ENCODE measurements at places on chromosomes 7 and 10.

GRCh38 chr7:85630904-85631600, 444.2 kb upstream of the SEMA3D start:
- DNase-seq = peak; percentile 1

- no peak for DNase-seq
These were observed 30.0 kb downstream of the DOCK4 start for GRCh38 chr7:112176241-112176640.

- DNase-seq = peak; percentile 18
These were observed 40.1 kb downstream of the IQUB start for GRCh38 chr7:123494193-123494796.

DNA sequence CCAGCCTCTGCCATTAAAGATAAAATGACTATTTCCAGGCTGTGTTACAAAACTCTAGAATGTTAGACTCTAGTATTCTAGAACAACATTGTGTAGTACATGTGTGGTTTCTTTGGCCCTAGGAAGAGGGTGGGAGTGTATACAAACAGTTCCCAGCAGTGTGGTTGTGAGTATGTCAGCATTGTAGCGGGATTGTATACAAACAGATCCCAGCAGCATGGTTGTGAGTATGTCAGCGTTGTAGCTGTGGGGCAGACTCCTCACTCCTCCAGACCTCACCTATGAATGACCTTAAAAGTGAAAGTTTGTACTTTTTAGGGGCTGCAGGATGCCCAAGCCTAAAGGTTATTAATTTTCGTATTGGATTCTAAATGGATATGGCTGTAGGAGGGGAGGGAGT, 6.9 kb upstream of the ACSL5 start:
- DNase-seq = no peak

- no peak for DNase-seq
These were observed 124.7 kb downstream of the ZNF248 start for GRCh38 chr10:37732685-37733084.

DNA sequence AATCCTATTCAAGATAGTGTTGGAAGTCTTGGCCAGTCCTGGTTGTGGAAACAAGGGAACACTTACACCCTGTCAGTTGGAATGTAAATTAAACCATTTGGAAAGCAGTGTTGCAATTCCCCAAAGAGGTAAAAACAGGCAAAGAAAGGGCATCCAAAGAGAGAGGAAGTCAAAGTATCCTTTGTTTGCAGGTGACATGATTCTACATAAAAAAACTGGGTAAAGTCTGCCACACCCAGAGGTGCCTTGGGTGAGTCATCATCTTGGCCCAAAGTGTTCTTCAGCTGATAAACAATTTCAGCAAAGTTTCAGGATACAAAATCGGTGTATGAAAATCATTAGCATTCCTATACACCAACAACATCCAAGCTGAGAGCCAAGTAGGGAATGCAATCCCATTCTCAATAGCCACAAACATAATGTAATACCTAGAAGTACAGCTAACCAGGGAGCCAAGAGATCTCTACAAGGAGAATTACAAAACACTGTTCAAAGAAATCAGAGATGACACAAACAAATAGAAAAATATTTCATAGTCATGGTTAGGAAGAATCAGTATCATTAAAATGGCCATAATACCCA, 278.7 kb downstream of the SDK1 start:
- no peak for DNase-seq

- no peak for DNase-seq
These were observed 51.1 kb upstream of the COMTD1 start for GRCh38 chr10:75286901-75287300.

DNA sequence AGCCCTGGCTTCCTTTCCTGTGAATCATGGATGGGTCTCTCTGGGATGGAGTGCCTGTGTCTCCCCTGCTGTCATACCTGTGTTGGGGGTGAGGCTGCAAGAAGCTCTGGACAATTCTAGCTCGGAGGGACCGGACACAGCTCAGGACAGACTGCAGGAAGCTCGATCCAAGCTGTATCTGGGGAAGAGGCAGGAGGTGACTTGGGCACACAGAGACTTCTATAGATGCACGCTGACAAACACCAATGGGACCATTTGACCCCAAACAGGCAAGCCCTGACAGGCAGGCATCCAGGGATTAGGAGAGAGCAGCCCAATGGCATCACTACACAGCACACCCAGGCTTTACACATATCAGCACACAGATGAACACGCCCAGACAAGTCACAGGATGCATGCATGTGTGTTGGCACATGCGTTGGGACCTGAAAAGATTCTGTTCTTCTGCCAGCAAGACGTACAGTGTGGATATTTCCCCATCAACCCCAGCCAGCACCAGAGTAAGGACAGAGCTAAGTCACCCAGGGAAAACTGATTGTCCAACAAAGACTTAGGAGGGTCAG, 4.5 kb downstream of the LLCFC1 start:
- no peak for DNase-seq

DNA sequence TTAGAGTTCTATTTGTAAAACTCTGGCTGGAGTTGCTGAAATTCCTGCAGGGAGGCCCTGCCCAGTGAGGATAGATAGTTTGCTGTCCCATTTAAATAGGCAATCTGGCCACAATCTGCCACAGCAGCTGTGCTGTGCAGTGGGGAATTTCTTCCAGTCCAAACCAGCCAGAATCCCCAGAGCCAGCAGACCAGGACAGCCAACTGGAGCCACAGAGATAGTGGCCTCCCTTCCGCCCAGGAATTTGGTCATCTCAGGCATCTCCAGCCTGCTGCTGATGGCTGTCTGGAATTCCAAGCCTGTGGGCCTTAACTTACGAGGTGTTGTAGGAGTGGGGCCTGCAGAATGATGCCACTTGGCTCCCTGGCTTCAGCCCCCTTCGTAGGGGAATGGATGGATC, 643.4 kb downstream of the DNAJB9 start:
- no peak for DNase-seq

DNA sequence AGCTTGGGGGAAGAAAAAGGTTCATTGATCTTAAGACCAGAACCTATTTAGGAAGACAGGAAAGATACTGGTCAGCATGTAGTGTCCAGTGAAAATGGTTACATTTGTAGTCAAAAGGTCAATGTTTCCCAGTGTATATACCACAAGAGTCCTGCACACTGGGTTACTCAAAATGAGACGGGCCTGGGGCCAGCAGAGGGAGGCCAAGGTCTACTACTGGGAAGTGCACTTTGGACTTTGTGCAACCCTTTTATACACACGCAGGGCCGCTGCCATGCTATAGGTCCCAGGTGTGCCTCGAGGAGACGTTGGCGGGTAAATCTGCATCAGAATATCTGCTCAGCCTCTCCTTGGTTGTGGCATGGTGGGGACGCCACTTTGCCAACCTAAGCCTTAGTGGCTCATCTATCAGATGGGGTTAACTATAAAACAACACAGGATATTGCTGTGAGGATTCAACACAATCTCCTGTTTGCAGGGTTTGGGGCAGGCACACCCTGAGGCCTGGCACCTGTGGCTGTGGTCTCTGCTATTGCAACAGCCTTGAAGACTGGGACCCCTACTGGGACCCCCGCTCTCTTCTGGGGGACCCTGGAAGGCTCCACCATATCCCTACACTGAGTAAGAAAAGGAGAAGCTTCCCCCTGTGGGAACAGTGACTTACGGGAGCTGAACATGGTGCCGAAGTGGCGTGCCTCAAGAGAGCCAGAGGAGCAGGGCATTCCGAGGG, 19.7 kb downstream of the CLRN3 start:
- DNase-seq = no peak

GRCh38 chr10:44725404-44725803, 185.7 kb upstream of the TMEM72 start:
- DNase-seq = no peak

- DNase-seq = peak; percentile 22
These were observed 32.4 kb downstream of the BTBD16 start for GRCh38 chr10:122303271-122304053.

DNA sequence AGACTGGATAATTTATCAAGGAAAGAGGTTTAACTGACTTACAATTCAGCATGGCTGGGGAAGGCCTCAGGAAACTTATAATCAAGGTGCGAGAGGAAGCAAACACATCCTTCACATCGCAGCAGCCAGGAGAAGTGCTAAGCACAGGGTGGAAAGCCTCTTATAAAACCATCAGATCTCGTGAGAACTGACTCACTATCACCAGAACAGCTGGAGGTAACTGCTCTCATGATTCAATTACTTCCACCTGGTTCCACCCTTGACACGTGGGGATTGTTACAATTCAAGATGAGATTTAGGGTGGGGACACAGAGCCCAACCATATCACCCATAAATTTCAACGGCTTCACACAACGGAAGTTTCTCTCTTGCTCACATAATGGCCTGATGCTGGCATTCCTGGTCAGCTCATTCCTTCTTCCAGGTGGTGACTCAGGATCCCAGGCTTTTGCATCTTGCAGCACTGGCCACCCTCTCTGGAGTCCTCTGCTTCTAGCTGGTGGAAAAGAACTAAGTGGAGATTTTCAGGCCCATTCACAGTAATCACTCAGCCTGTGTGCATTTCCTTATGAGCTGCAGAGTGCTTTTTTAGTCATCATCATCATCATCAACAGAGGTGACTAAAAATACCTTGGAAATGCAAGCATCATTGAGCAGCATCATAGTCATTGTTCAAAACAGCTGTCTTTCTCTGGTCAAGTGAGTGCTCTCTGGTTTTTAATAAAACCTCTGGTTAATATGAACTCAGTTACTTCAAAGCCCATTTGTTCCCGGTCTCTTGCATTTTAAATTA, 308.1 kb downstream of the SFMBT2 start:
- no peak for DNase-seq

DNA sequence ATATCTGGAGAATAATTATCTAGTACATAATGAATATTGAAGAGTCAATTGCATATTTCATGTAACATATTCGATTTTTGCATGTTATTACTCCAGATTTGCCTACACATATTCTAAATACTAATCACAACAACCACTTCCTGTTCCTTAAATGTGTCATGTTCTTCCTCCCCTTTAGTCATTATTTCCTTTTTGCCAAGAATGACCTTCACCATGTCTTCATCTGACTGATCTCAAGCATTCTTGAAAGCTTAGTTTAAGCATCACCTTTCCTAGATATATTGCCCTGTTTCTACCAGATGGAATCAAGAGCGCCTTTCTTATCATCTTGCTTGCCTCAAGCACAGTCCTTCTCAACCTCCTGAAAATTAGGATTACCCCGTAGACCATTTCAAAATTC, 23.5 kb upstream of the MEOX2 start:
- no peak for DNase-seq

DNA sequence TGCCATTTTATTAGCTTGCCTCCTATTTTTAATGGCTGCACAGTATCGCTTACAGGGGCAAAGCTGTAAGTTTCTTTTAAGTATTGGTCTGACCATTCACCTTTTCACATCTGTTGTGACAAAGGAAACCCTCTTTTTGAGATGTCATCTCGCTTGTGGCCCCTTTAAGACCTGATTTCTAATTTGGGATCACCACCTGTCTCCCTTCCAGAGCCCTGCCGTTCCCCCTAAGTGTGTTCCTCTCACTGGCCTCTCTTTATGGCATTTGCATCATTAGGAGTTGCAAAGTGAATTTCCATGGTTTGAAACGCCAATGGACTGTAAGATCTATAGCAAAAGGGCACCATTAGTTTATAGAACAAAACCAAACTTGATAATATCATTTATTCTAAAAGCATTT, 1.4 kb downstream of the EPDR1 start:
- DNase-seq = no peak

GRCh38 chr7:149245744-149246143, 6.3 kb downstream of the ZNF212 start:
- DNase-seq = no peak

- DNase-seq = no peak
These were observed 171.4 kb upstream of the INHBA start for GRCh38 chr7:41874201-41874785.

GRCh38 chr7:128164061-128164954, 76.8 kb upstream of the LEP start:
- DNase-seq = no peak

DNA sequence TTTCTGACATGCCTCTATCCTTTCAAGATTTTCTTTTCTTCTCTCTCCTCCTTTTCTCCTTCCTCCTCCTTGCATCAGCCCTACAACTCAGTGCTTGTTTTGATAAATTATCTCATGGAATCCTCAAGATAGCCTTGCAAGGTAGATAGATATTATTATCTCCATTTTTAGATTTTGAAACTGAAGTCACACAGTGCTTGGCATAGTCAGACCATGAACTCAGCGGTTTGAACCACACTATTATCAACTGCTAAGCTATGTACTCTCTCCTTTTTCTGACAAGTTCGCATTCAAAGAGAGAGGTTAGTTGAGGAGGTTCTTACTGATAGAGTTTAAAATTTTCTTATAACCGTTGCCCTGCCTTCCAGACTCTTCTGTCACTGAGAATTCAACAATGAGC, 79.1 kb downstream of the SUGCT start:
- no peak for DNase-seq

- peak; percentile 66 for DNase-seq
These were observed at the start of gene CABCOCO1 for GRCh38 chr10:61662794-61663259. Gene CABCOCO1 (plus strand): TSS chr10:61662929. CDS start chr10:61662973, 44 bp downstream.

DNA sequence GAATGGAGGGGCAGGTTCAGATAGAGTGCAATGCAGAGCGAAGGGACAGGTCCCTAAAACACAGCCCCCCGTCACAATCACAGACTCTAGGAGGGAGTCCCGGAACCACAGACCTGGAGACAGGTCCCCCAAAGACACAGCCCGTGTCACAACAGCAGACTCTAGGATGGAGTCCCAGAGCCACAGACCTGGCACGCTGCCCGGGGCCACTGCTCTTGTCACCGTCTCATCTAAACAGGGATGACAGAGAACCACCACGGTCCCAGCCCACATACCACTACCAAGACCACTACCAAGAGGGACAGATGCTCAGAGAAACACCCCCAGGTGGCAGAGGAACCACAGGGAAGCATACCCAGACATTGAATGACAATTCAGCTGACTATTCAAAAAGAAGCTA, 183.9 kb downstream of the TCERG1L start:
- no peak for DNase-seq

GRCh38 chr7:77327932-77328628, 88.1 kb downstream of the GSAP start:
- DNase-seq = no peak

DNA sequence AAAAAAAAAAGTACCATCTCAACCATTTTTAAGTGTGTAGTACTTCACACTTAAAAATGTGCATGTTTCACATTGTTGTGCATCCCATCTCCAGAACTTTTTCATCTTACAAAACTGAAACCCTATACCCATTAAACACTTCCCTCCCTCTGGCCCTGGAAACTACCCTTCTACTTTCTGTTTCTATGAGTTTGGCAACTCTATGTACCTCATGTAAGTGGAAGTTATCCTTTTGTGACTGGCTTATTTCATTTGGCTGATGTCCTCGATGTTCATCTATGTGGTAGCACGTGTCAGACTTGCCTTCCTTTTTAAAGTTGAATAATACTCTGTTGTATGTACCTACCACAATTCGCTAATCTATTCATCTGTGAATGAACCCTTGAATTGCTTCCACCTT, 12.2 kb downstream of the KCNMA1 start:
- no peak for DNase-seq

All from frontal cortex (tissue), 4 donors.